Chondrocyte (in vitro differentiated cells): ENCODE measurements at places on chromosomes 5 and 9. TPM values are rescaled to one million over a fixed set of nuclear protein-coding genes. Genes with fewer than 3 reads are reported as not detected.

- no peak for DNase-seq
- H3K4me3 ChIP-seq: no peak overlapping the region
- no peak overlapping the region for H3K27ac ChIP-seq
- H3K36me3 ChIP-seq: peaks cover 10% of the 10 kb centered on the region
Measured at GRCh38 chr5:73442231-73442811, 6.3 kb downstream of the FOXD1 start.

Gene FAM153A
- total RNA-seq: 0.17 to 0.69 TPM in 2 of 3 replicates, not detected in the other

GRCh38 chr9:25861421-25861820 lies 183.2 kb upstream of the TUSC1 start:
- H3K36me3 ChIP-seq: no peaks in the 10 kb centered on the region
- no peaks in the 10 kb centered on the region for H3K4me1 ChIP-seq
- H3K4me3 ChIP-seq: no peak overlapping the region
- no peak for DNase-seq
- peaks cover 6% of the 10 kb centered on the region for H3K27me3 ChIP-seq

DNA sequence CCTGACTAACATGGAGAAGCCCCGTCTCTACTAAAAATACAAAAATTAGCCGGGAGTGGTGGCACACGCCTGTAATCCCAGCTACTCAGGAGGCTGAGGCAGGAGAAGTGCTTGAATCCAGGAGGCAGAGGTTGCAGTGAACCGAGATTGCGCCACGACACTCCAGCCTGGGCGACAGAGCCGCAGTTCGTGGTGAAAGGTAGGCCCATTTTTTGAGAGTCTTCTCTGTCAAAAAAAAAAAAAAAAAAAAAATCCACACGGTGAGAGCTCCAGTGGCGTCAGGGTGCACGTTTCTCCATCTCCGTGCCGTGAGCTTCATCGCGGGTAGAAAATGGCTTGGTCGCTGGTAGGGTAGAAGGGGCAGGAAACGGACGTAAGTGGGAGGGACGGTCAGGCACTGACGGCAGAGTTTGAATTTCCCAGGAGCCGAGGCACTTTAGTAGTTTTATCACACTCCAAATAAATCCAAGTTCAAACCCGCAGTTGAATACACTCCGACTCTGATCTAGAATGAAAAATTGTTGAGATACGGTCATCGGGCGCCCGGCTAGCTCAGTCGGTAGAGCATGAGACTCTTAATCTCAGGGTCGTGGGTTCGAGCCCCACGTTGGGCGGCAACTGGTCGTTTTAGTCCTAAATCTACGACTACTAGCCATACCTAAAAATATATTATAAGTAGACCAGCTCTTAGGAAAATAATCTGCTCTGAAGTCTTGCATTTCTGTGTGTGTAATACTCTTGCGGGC lies 2.4 kb upstream of the TRIM7 start:
- no peaks in the 10 kb centered on the region for H3K36me3 ChIP-seq
- no peak for DNase-seq
- H3K4me3 ChIP-seq: peak overlapping the region; percentile 85
- H3K4me1 ChIP-seq: peaks cover 26% of the 10 kb centered on the region
- no peaks in the 10 kb centered on the region for H3K27me3 ChIP-seq
- H3K27ac ChIP-seq: peak overlapping the region; percentile 94

DNA sequence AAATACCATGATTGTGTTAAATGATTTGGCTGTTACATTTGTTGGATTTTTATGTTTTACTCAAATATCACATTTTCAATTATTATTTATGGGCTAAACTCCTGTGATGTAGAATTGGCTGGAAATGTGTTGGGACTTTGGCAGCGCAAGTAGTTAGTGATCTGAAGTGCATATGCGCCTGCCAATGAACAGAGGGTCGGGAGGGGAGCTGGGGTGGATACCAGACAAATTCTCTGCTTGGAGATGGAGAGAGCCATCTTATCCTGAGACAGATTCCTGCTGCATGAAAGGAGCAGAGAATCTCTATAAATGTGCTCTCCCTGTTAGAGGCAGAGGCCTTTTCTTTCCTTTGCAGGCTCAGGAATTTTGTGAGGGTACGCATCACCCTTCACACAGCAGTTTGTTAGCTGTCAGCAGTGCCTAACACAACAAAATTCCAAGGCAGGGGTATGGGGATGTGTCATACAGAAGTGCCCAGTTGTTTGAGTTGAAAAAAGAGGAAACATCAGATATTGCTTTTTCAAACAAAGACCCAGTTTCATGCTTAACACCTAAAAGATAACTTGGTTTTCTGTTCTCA lies 489.1 kb downstream of the CSNK1G3 start:
- DNase-seq: no peak
- no peaks in the 10 kb centered on the region for H3K36me3 ChIP-seq
- H3K27ac ChIP-seq: no peak overlapping the region
- no peak overlapping the region for H3K4me3 ChIP-seq
- H3K4me1 ChIP-seq: peaks cover 33% of the 10 kb centered on the region

GRCh38 chr9:124122321-124122720 lies 110.8 kb downstream of the LHX2 start:
- H3K4me1 ChIP-seq: no peaks in the 10 kb centered on the region
- H3K27ac ChIP-seq: no peak overlapping the region

DNA sequence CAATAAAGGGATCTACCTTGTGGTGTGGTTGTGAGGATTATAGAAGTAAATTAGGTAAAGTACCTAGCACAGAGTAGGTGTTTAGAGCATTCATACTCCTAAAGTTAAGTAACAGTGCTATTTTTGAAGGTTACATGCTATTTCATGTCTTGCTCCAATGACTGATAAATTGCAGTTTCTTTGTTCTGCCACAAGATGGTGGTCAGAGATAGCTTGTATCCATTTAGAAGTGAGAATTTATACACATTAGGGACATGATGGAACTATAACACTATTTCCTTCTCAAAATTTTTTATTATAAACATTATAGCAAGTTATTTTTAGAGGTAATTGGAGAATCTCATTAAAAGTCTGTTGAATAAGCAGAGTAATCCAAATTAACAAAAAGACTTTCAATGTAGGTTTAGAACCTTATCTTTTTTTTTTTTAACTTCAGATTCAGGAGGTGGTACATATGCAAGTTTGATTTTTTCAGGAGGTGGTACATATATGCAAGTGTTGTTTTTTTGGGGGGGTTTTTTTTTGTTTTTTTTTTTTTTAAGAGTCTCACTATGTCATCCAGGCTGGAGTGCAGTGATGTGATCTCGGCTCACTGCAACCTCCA lies 17.1 kb downstream of the MTREX start:
- no peak for DNase-seq

DNA sequence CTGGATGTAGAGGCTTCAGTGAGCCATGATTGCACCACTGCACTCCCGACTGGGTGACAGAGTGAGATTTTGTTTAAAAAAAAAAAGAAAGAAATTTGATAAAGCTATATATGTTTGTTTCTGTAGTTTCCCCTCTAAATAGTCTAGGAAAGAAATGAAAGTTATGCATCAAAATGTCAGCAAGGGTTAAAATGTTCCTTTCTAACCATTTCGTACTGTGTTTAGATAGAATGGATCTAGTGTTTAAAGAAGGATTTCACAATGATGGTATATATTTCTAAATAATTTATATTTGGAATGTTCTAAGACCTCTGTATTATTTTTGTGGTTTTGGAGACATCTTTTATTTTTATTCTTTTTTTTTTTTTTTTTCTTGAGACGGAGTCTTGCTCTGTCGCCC lies 22.7 kb downstream of the TEK start:
- no peak for DNase-seq
- H3K4me3 ChIP-seq: no peak overlapping the region
- no peaks in the 10 kb centered on the region for H3K27me3 ChIP-seq
- H3K36me3 ChIP-seq: no peaks in the 10 kb centered on the region

DNA sequence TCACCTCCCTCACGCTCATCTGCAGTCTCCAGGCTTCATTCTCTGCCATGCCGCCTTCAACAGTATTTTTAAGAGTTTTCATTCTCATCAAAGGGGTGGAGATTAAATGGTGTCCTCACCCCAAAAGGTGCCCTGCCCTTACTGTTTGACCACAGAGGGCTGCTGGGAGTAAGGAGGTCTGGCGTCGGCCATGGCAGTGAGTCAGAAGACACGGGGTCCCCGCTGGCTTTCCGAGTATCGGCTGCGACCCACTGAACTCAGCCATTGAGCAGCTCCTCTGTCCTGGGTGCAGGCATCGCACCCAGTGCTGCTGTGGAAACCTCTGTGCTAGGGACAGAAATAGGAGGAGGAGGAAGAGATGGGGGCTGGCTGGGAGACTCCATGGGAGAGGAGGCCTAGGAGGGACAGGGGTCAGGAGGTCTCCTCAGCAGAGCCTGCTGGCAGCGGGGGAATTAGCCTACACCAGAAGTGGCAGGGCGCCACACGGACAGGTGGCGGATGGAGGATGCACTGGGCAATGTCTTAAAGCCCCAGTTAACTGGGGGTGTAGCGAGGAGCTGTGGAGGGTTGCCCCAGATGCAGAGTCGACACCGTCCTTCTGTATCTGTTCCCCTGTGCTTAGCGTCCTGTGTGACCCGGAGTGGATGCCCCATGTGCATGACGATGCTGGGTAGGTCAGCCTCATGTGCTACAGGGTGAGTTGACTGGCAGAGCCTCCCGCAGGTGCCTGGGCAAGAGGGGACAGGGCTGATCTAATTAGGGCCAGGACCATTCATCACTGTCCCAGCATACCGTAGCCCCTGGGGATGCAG lies 15.4 kb upstream of the PLEKHG4B start:
- peaks cover 24% of the 10 kb centered on the region for H3K4me1 ChIP-seq
- no peak for DNase-seq
- H3K27me3 ChIP-seq: peaks cover 28% of the 10 kb centered on the region
- no peak overlapping the region for H3K27ac ChIP-seq
- no peaks in the 10 kb centered on the region for H3K36me3 ChIP-seq

Gene LCN2
- not detected in 3 replicates for total RNA-seq

Gene PARP8
- 23.3 to 31.3 TPM (median 23.6 TPM) in 3 replicates for total RNA-seq

DNA sequence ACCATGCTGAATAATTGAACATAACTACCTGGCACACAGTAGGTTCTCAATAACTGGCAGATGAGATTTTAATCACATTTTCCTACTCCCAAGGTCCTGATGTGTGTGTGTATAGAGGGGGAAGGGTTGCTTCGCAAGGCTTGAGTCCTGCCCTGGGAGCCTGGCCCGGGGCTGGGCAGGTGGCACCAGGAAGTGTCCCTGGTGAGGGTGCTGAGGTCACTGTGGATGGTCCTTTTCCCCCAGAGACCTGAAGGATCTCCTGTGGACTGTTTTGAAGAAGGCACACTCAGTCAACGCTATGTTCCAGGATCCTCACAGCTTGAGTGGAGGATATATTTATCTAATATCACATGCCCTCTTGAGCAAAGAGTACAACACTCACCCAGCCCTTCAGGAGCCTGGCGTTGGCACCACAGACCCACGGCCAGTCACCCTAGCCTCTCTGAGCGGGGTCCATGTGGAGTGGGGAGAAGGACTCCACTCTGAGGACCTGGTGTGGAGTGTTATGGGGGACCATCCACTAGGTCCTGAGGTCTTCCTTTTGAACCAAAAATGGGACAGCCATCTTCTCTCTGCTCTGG lies 177.8 kb downstream of the GABBR2 start:
- H3K27ac ChIP-seq: no peak overlapping the region
- peaks cover 24% of the 10 kb centered on the region for H3K27me3 ChIP-seq

GRCh38 chr5:151688436-151688835 lies 1.7 kb upstream of the SPARC start:
- H3K4me1 ChIP-seq: peaks cover 31% of the 10 kb centered on the region
- H3K27me3 ChIP-seq: no peaks in the 10 kb centered on the region
- H3K36me3 ChIP-seq: peaks cover 30% of the 10 kb centered on the region
- H3K4me3 ChIP-seq: no peak overlapping the region
- H3K27ac ChIP-seq: peak overlapping the region; percentile 57
- DNase-seq: no peak

- H3K27ac ChIP-seq: peak overlapping the region; percentile 19
- DNase-seq: no peak
- no peaks in the 10 kb centered on the region for H3K36me3 ChIP-seq
- H3K4me1 ChIP-seq: peaks cover 4% of the 10 kb centered on the region
- peaks cover 16% of the 10 kb centered on the region for H3K27me3 ChIP-seq
- no peak overlapping the region for H3K4me3 ChIP-seq
Measured at GRCh38 chr9:88645172-88645878, 110.3 kb downstream of the NXNL2 start.

DNA sequence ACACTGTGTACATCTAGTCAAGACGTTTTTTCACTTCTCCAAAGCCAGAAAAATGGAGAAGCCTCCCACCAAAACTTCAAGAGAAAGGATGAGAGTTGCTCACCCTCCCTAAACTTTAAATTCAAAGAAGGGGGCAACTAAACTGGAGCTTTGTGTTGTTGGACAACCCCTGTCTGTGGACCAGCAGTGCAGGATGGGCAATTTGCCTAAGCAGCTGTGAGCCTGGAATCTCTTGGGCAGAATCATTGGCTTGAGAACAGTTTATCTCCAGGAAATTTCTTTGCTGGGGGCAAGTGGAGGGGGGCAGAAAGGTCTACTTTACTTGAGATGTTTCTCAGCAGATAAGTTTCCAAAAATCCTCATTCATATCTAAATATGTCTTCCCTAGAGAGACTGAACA lies 151.8 kb downstream of the MUSK start:
- H3K27me3 ChIP-seq: no peaks in the 10 kb centered on the region
- no peak for DNase-seq
- H3K4me1 ChIP-seq: no peaks in the 10 kb centered on the region

- no peak overlapping the region for H3K4me3 ChIP-seq
- H3K27ac ChIP-seq: no peak overlapping the region
- H3K27me3 ChIP-seq: peaks cover 2% of the 10 kb centered on the region
- H3K4me1 ChIP-seq: peaks cover 22% of the 10 kb centered on the region
- no peak for DNase-seq
Measured at GRCh38 chr9:38138276-38138675, 69.2 kb upstream of the SHB start.

- no peaks in the 10 kb centered on the region for H3K27me3 ChIP-seq
- no peak for DNase-seq
- H3K4me1 ChIP-seq: no peaks in the 10 kb centered on the region
- H3K4me3 ChIP-seq: no peak overlapping the region
- H3K27ac ChIP-seq: no peak overlapping the region
Measured at GRCh38 chr9:98428454-98428853, 173.0 kb upstream of the TBC1D2 start.

- DNase-seq: no peak
- H3K4me3 ChIP-seq: no peak overlapping the region
- no peaks in the 10 kb centered on the region for H3K27me3 ChIP-seq
- H3K4me1 ChIP-seq: no peaks in the 10 kb centered on the region
- H3K36me3 ChIP-seq: peaks cover 10% of the 10 kb centered on the region
Measured at GRCh38 chr5:150703762-150704161, 2.9 kb upstream of the RBM22 start.

Gene PCDHGB7
- 3.5 to 5.4 TPM (median 4.3 TPM) in 3 replicates for total RNA-seq

Gene ZNF300
- 4.0 to 8.6 TPM (median 4.2 TPM) in 3 replicates for total RNA-seq
